ENCODE measurements at places on chromosomes 13 and 19. TPM values are rescaled to one million over a fixed set of nuclear protein-coding genes. Genes with fewer than 3 reads are reported as not detected.

- no peak overlapping the region for H3K27ac ChIP-seq
- H3K4me3 ChIP-seq = no peak overlapping the region
- no peak for DNase-seq
Observed at GRCh38 chr19:51256155-51256625, 5.3 kb downstream of the SIGLECL1 start.

GRCh38 chr13:109537584-109537983 lies 248.8 kb downstream of the IRS2 start:
- no peak overlapping the region for H3K27ac ChIP-seq
- no peaks in the 10 kb centered on the region for H3K36me3 ChIP-seq
- H3K27me3 ChIP-seq = no peaks in the 10 kb centered on the region
- no peak for DNase-seq
- H3K4me3 ChIP-seq = no peak overlapping the region
- no peaks in the 10 kb centered on the region for H3K4me1 ChIP-seq

DNA sequence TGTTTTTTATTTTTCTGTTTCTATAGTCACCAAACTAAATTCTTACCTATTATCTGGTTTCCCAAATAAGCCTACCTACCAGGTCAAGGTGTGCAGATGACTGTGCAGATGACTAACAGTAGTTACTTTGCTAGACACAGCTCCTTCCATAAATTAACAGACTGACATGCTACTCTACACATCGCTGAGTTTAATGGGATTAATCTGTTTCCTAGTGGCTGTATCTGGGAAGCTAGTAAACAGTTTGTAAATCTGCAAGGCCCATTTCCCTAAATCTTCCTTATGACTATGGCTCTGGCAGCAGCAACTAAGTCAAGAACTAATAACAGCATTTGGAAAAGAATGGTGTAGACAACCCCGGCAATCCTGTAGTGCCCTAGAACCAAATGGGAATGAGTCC lies 27.9 kb downstream of the MIPEP start:
- DNase-seq = no peak
- no peak overlapping the region for H3K27ac ChIP-seq
- H3K36me3 ChIP-seq = peaks cover 10% of the 10 kb centered on the region

The KLK2 gene
- total RNA-seq = not detected

The MATK gene
- total RNA-seq = not detected

DNA sequence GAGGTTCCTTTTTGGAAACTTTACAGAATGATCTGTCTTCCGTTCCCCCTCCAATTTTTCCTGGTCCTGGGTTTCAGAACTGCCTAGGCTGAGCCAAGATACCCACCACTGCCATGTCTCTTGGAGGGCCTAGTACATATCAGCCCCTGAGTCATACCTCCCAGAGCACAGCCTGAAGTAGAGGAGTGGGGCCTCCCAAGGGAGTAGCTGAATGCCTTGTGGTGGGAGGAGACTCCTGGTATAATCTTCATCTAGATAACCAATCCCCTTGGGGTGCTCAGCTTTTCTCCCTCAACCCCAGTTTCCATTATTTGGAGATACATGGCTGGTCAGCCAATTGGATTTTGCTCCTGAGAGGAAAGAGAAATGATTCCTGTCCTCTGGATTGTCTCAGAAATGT lies 30.3 kb downstream of the ZNF763 start:
- no peaks in the 10 kb centered on the region for H3K4me1 ChIP-seq
- H3K4me3 ChIP-seq = no peak overlapping the region
- no peaks in the 10 kb centered on the region for H3K36me3 ChIP-seq
- no peaks in the 10 kb centered on the region for H3K27me3 ChIP-seq
- H3K27ac ChIP-seq = no peak overlapping the region

DNA sequence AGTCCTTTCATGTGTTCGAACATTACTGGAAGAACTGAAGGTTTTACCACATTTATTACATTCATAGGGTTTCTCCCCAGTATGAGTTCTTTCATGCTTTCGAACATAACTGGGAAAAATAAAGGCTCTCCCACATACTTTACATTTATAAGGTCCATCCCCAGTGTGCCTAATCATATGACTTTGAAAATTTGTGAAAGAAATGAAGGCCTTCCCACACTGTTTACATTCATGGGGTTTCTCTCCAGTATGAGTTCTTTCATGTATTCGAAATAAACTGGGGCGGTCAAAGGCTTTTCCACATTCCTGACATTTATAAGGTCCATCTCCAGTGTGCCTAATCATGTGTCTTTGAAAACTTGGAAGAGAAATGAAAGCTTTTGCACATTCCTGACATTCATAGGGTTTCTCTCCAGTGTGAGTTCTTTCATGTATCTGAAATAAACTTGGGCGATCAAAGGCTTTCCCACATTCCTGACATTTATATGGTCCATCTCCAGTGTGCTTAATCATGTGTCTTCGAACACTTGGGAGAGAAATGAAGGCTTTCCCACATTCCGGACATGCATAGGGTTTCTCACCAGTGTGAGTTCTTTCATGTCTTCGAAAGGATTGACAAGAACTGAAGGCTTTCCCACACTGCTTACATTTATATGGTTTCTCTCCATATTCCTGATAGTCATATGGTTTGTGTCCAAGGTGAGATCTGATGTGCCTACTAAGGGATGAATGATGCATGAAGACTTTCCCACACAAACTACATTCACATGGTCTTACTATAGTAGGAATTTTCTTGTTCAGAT lies 24.0 kb downstream of the ZNF564 start:
- H3K27ac ChIP-seq = no peak overlapping the region
- H3K36me3 ChIP-seq = peaks cover 49% of the 10 kb centered on the region
- H3K4me1 ChIP-seq = no peaks in the 10 kb centered on the region
- no peak overlapping the region for H3K4me3 ChIP-seq
- DNase-seq = no peak

GRCh38 chr19:17103177-17103576 lies 27.6 kb downstream of the MYO9B start:
- H3K27me3 ChIP-seq = no peaks in the 10 kb centered on the region
- peaks cover 15% of the 10 kb centered on the region for H3K4me1 ChIP-seq
- peaks cover 12% of the 10 kb centered on the region for H3K36me3 ChIP-seq
- no peak for DNase-seq

GRCh38 chr13:43397111-43397510 lies 373.7 kb downstream of the DNAJC15 start:
- no peak overlapping the region for H3K4me3 ChIP-seq
- no peaks in the 10 kb centered on the region for H3K27me3 ChIP-seq
- H3K27ac ChIP-seq = no peak overlapping the region
- no peaks in the 10 kb centered on the region for H3K36me3 ChIP-seq
- no peak for DNase-seq
- no peaks in the 10 kb centered on the region for H3K4me1 ChIP-seq

The LILRA6 gene
- 2.2 TPM for total RNA-seq

DNA sequence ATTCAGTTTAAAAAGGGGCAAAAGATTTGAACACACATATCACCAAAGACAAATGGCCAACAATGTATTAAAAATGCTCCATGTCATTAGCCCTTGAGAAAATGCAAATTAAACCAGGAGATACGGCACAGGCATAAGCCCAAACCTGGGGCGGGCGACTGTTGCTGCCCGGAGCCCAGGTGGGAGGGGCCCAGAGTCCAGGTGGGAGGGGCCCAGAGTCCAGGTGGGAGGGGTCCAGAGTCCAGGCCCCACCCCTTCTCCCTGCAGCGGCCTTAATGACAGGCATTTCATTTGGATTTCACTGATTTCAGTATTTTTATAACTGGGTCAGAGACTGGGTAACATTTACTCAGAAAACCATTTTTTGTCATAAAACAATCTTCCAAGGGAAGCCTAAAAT lies 78.2 kb downstream of the RASA3 start:
- no peak for DNase-seq
- no peaks in the 10 kb centered on the region for H3K27me3 ChIP-seq
- H3K36me3 ChIP-seq = no peaks in the 10 kb centered on the region
- H3K4me1 ChIP-seq = no peaks in the 10 kb centered on the region

DNA sequence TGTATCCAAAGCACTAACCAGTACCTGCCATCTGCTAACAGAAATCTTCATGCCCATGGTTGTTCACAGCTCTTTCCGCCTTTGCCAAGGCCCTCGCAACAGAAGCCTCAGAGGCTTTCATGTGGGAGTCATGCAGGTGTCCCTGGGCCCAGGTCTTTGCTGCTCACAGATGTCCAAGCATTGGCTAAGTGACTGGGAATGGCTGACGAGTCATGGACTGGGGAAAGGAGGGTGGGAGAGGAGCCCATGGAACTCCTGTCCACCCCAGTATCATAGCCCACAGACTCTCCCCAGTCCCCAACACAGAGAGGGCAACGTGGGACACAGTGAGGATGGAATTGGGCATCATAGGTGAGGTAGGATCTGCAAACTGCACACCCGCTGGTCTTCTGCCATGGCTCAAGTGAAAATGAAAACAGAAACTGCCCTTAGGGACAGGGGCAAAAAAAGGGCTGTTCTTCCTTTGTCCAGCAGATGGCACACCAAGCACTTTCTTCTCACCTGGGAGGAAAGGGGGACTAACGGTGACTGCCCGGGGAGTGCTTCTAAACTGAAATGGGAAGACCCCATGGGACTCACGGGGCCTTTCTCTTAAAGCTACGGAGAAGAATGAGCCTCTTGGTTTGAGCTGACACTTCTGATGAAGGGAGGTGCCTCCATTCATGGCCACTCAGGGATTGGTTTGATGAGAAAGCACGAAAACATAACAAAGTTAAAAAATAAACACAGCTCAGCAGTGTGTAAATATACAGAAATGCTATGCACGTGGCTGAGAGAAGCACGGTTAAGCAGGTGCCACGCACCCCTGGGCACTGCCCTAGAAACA lies 11.1 kb upstream of the DHRS12 start:
- H3K4me1 ChIP-seq = peaks cover 20% of the 10 kb centered on the region
- peak overlapping the region; percentile 6 for H3K4me3 ChIP-seq
- DNase-seq = peak; percentile 78
- H3K27ac ChIP-seq = no peak overlapping the region

The ADGRE3 gene
- total RNA-seq = not detected

- no peak overlapping the region for H3K4me3 ChIP-seq
- no peaks in the 10 kb centered on the region for H3K36me3 ChIP-seq
- H3K4me1 ChIP-seq = peaks cover 10% of the 10 kb centered on the region
- H3K27ac ChIP-seq = no peak overlapping the region
- no peaks in the 10 kb centered on the region for H3K27me3 ChIP-seq
- no peak for DNase-seq
Observed at GRCh38 chr19:48661711-48662090, 11.1 kb downstream of the NTN5 start.

GRCh38 chr13:30976025-30976424 lies 43.6 kb downstream of the TEX26 start:
- H3K27ac ChIP-seq = no peak overlapping the region
- H3K4me3 ChIP-seq = no peak overlapping the region
- no peaks in the 10 kb centered on the region for H3K36me3 ChIP-seq
- H3K27me3 ChIP-seq = no peaks in the 10 kb centered on the region
- no peak for DNase-seq

DNA sequence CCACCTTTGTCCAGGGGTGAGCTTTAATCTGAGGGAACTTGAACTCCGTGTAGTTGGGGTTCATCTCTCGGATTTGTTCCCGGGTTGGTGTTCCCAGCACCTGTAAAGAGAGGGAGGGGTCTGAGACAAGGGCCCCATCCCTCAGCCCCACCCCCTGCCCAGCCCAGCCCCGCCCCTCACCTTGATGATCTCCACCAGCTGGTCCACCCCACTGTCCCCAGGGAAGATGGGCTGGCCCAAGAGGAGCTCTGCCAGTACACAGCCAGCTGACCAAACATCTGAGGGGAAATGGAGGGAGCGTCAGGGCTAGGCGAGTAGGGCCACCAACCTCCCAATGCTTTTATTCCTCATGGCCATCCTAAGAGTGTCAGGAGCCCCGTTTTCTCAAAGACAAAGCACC lies 9.3 kb downstream of the GSK3A start:
- H3K4me3 ChIP-seq = no peak overlapping the region
- H3K27me3 ChIP-seq = no peaks in the 10 kb centered on the region
- no peaks in the 10 kb centered on the region for H3K4me1 ChIP-seq
- peaks cover 55% of the 10 kb centered on the region for H3K36me3 ChIP-seq
- H3K27ac ChIP-seq = no peak overlapping the region
- DNase-seq = no peak

DNA sequence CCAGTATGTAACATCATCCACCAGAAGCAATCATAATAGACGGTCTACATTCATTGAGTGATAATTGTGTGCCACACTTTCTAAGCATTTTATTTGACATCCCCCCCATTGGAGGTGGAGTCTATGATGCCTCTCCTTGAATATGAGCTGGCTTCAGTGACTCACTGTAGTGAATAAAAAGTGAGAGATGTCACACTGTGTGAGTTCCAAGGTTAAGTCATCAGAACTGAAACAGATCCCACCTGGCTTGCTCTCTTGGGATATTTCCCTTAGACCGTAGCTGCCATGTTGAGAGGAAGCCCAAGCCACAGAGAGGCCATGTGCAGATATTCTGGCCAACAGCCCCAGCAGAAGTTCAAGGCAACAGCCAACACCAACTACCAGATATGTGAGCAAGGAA lies 12.6 kb downstream of the RTBDN start:
- no peaks in the 10 kb centered on the region for H3K36me3 ChIP-seq
- no peak overlapping the region for H3K27ac ChIP-seq
- no peak overlapping the region for H3K4me3 ChIP-seq

The AMER2 gene
- total RNA-seq = 0.49 TPM

DNA sequence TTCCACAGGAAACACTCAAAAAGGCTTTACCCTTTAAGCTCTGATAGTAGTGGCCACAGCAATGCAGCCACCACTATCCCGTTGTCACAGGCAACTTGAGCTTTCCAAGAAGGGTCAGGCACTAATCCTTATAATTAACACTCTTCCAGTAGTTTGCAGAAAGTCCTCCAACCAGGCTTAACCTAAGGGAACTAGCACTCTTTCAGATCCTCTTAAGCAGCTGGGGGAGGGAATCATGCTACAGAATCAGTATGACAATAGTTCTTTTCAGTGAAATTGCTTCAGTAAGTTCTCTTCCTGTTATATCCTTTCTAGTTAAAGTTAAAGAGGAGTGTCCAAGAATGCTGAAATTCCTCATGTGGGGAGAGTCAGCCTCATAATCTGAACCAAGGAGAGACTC lies 82.2 kb downstream of the TNFSF11 start:
- H3K27ac ChIP-seq = no peak overlapping the region
- no peak overlapping the region for H3K4me3 ChIP-seq
- no peaks in the 10 kb centered on the region for H3K4me1 ChIP-seq
- no peak for DNase-seq

The ZFP14 gene
- 6.3 TPM for total RNA-seq

- H3K27ac ChIP-seq = no peak overlapping the region
- H3K4me1 ChIP-seq = no peaks in the 10 kb centered on the region
- DNase-seq = no peak
Observed at GRCh38 chr13:22880741-22881720, 299.7 kb upstream of the SGCG start.

DNA sequence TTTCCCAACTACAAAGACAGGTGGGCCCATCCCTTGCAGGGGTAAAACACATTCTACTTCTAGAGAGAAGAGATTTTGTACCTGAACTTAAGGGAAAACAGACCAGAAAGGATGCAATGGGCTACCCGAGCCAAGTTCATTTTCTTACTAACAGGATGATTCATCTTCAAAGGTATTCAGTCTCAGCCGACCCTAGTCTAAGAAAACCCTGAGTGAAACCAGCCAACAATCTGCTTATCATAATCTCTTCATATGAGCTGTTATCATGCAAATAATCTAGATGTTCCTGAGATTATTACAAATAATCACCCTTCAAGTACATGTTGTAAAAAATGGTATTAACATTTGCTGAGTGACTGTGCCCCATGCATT lies 15.6 kb downstream of the PABPC3 start:
- no peak for DNase-seq
- no peak overlapping the region for H3K27ac ChIP-seq
- no peaks in the 10 kb centered on the region for H3K4me1 ChIP-seq
- H3K27me3 ChIP-seq = no peaks in the 10 kb centered on the region

The CEACAM4 gene
- total RNA-seq = not detected
